DMS79 treated with DMSO at 0.1 percent for 48 hours (cell line): ENCODE measurements at places on chromosomes 1 and 21.

DNA sequence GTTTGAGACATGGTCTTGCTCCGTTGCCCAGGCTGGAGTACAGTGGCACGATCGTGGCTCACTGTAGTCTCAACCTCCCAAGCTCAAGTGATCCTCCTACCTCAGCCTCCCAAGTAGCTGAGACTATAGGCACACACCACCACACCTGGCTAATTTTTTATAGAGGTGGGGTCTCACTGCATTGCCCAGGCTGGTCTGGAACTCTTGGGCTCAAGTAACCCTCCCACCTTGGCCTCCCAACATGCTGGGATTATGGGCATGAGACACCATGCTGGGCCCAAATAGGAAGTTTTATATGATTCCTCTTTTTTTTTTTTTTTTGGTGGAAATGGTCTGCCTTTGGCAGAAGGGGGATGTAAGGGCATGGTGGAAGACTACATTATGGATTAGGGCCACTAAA is 6.1 kb upstream of the FNDC7 start:
- DNase-seq: no peak

DNA sequence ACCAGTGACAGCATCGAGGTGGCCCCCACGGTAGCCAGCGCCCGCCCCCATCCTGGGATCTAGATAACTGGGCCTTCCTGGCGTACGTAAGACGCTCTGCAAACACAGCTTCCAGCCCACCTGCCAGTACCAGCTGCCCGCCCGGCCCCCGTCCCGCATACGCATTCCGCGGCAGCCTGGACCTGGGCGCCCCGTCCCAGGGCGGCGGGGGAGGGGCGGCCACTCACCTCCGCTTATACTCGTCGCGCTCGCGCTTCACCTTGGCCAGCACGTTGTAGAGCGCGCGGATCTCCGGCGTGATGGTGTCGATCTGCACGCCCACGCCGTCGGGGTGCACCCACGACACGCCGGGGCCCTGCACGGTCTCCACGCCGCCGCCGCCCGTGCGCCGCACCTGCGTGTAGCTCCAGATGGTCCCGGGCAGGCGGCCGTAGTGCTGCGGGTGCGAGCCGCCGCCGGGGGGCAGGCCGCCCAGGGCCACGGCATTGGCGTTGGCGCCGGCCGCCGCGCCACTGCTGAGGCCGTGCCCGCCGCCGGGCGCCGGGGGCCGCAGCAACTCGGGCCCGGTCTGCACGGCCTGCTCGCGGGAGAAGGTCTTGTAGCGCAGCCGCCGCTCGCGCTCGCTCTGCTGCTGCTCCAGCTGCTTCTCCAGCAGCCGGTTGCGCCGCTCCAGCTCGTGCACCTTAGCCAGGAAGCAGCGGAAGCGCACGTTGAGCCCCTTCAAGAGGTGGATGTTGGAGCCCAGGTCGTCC is 859 bp downstream of the IFFO2 start:
- peak; percentile 30 for DNase-seq

GRCh38 chr21:31395791-31396190 is 51.7 kb upstream of the TIAM1 start:
- DNase-seq: no peak

GRCh38 chr1:21449906-21450305 is 10.0 kb downstream of the NBPF3 start:
- DNase-seq: no peak

DNA sequence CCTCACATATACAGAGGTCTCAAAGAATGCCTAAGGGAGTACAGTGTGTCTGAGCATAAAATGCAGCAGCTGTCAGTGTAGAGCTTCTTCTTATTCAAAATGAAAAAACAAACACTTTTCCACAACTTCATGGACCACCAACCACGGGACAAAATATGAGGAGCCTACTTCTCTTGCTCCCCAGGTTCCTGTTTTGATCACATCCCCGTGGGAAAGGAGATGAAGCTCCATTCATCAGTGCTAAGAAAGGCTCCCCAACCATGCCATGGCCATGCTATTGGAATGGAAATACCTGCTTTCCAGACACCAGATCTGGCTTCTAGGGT is 383 bp downstream of the CD48 start:
- DNase-seq: no peak

- no peak for DNase-seq
These were observed 253.2 kb downstream of the NPHP4 start for GRCh38 chr1:5738911-5739462.

- DNase-seq: peak; percentile 74
These were observed 276.7 kb downstream of the PCP4 start for GRCh38 chr21:40143822-40144525.

DNA sequence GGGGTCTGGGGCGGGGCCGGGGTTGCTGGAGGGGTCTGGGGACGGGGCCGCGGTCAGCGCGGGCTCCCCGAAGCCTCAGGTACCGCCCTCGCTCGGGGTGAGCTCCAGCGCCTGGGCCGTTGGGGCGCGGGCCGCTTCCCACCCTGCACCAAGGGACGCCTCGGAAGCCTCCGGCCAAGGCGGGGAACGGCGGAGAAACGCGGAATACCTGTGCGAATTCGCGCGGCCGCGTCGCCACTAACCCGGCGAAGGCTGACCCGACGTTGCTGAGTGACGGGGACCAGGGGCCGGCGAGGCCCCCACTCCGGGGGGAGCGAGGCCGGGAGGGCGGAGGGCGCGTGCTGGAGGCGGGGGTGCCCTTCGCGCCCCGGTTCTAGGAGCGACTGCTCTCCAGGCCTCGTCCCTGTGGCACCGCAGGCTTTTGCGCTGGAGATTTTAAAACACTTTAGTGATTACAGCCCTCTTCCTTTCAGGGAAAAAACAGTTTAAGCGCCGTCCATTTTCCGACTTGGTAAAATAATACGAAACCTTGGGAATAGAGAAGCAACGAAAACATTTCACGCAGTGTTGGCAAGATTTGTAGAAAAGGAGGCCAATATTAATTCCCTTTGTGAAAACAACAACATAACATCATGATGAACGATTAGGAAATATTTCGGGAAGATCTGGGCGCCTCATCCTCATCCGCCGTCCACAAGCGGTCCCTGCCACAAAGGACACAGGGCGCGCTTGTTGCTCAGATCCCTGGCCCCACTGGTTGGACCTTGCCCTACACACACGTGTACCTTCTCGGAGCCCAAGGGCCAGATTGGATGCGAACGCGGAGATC is 971 bp upstream of the GNG4 start:
- DNase-seq: peak; percentile 46
